ENCODE measurements at places on chromosomes 2 and 18.
A peak's percentile ranks its signal among the peaks of the same experiment; 100 is the strongest.

GRCh38 chr2:72031346-72032110, 116.1 kb downstream of the CYP26B1 start:
- DNase-seq: no peak

DNA sequence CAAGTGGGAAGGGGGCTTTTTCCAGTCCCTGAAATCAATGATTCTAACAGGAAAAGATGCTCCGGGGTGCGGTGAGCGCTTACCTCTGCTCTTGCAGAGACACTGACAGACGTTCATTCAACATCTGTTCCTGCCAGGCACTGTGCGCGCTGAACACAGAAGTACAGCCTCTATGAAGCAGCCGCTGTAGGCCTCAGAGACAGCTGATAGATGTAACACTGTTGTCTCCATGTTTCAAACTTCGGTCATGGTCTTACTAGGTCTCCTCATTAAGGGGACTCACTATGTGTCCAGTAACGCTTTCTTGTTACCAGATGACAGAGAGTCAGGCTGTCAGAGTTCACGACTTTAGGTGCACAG, 649 bp upstream of the CLIP4 start:
- DNase-seq: no peak

- DNase-seq: no peak
Measured at GRCh38 chr18:67108894-67109293, 407.6 kb downstream of the DSEL start.

GRCh38 chr2:165573534-165574461, 104.3 kb downstream of the CSRNP3 start:
- DNase-seq: no peak

DNA sequence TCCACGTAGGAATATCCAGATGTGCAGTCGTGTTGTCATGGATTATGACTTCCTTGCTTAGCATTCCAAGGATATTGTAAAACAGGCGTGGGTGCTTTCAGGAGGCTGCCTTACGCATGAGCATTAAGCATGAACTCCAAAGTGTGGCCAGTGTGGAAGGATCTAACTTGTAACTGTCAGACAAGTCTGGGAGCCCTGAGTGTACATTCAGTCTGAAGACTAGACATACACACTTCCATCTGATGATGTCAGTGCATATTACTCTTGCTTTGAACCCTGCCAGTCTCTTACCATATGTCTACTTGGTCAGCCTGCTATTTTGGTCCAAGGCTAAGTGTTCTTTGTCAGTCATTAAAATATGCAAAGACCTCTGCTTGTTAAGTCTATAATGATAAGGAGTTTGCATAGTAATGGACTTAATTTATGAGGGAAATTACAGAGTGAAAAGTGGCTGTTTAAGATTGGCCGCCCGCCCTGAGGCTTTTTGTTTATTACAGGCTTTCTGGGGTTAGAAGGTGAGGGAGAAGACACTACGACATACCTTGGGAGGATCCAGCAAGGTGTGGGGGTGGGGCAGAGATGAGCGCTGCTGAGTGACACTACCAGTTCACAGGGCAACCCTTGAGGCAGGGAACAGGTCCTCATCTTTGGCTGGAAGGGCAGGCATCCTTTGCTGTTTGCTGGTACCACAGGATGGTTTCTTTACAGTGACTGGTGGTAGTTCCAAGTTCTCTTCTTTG, 48.3 kb downstream of the CABLES1 start:
- no peak for DNase-seq

GRCh38 chr2:182496596-182496995, 69.8 kb upstream of the PDE1A start:
- DNase-seq: no peak

DNA sequence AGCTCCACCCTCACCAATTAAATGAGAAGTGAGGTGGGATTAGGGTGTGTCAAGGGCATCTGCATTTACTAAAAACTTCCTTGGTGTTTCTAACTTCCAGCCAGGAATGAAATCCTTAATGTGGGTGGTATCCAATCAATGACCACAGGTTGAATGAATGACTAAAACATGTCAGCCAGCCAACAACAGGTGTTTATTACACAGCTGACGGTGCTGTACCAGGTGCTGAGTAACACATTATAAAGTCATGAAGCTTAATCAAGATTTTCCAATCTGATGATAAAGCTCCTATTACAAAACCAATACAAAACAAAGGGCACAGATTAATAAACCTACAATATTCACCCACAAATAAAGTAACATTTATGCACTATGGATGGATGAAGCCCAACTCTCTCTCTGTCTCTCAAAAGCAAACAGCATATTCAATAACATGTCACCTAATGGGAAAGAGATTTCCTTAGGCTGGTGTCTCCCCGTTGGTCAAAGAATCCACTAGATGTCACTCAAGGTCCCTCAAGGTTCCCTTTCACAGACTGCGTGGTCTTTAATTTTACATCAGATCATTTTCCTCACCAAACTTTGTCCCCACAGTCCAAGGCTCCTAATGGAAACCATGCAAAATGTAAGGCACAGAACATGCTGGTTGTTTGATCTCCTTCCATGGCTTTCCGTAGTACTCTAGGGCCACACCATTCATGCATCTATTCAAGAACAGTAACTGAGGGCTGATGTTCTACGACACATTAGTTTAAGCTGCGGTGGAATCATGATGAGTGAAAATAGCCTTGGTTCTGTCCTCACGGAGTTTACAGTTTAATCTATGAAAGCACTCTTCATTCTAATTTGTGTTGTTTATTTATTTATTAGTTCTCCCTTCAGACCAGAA, 6.4 kb upstream of the PTPN4 start:
- peak; percentile 47 for DNase-seq

DNA sequence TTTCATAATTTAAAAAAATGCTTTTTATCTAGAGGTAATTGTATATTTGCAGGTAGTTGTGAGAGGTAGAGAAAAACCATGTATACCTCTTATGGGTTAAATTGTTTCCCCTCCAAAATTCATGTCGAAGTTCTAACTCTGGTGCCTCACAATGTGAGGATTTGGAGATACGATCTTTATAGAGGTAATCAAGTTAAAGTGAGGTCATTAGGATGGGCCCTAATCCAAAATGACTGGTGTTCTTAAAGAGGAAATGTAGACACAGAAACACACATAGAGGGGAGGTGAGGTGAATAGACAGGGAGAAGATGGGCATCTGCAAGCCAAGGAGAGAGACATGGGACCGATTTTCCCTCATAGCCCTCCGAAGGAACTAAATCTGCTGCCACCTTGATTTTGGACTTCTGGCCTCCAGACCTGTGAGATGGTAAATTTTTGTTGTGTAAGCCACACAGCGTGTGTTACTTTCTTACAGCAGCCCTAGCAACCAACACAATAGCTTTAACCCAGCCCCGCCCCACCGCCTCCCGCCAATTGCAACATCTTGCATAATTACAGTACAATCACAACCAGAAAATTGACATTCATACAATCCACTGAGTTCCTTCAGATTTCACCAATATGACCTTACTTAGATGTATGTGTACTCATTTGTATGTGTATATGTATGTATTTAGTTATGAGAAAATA, 208.9 kb downstream of the MIB1 start:
- DNase-seq: no peak

DNA sequence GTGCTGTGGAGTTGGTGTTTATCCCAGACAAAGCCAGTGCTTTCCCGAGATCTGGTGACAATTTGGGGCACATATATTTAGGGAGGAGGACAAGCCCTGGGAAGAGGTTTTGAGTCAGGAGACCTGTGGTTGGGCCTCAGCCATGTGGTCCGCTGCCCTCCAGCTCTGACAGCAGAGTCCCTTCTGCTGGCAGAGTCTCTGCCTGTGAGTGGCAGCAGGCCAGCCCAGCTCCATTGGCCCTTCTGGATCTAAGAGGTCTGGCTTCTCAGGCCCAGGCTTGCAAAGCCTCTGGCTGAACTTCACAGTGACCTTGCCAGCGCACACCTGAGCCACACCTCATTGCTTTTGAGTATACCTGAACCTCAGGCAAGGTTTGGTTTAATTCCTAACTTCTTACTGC, 115.3 kb downstream of the BCL2L11 start:
- no peak for DNase-seq

- DNase-seq: no peak
Measured at GRCh38 chr2:191846515-191847476, at the start of gene CAVIN2. TSS of gene CAVIN2 (minus strand) at chr2:191847088. CDS start at chr2:191846925, 163 bp downstream.

DNA sequence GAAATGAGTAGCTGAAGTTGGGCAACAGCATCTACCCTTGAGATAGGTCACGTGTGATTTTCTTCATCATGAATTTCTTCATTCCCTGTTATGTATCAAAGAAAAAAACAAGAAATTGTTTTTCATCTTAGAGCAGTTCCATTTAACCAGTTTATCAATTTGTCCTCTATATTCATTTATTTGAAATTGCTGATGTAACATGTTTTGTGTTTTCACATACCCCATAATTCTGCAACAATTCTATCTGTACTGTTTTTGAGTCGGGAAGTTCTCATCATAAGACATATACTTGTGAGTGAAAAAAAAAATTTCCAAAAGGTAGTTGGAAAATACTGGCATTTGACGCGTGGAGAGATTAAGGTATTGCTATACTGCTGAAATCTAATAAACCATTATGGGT, 422.6 kb upstream of the REG3G start:
- no peak for DNase-seq

GRCh38 chr2:161147856-161148255, 12.4 kb upstream of the TANK start:
- DNase-seq: no peak

GRCh38 chr2:97743913-97744312, 30.5 kb downstream of the ZAP70 start:
- no peak for DNase-seq

DNA sequence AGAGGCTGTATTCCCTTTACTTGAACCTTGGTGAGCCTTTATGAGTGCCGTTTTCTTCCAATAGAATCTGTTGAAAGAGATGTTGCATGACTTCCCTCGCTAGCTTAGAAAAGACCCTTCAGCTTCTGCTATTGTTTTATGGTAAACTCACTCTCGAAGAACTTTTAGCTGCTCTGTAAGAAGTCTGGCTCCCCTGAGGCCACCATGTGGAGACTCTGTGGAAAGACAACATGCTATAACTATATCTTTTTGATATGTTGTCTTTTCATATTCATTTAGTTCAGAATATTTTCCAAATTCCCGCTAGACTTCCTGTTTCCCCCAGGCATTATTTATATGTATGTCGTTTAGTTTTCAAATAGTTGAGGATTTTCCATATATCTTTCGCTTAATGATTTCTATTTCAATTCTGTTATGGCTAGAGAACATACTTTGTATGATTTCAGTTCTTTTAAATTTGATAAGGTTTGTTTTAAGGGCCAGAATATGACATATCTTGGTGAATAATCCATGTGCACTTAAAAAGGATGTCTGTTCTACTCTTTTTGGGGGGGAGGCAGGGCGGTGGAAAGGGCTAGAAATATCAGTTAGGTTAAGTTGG, 64.1 kb downstream of the PTPN4 start:
- DNase-seq: peak; percentile 36

DNA sequence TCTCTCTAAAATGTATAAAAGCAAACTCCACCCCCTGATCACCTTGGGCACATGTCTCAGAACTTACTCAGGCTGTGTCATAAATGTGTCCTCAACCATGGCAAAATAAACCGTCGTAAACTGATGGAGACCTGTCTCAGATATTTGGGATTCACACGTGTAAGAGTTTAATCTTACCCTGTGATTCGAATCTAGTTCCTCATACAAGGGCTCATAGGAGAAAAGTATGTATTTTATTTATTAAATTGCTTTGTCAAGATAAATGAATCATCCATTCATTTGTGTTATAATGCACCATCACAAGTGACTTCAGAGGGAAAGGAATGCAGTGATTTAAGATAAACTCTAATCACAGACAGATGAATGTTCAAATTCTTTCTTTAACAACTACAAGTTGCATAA, 712.5 kb upstream of the LRATD1 start:
- no peak for DNase-seq

GRCh38 chr2:218893349-218894150, 12.9 kb downstream of the WNT10A start:
- DNase-seq: no peak

GRCh38 chr2:149394864-149395263, 64.5 kb downstream of the LYPD6 start:
- DNase-seq: no peak

- no peak for DNase-seq
Measured at GRCh38 chr18:26181343-26181826, 44.9 kb upstream of the TAF4B start.

DNA sequence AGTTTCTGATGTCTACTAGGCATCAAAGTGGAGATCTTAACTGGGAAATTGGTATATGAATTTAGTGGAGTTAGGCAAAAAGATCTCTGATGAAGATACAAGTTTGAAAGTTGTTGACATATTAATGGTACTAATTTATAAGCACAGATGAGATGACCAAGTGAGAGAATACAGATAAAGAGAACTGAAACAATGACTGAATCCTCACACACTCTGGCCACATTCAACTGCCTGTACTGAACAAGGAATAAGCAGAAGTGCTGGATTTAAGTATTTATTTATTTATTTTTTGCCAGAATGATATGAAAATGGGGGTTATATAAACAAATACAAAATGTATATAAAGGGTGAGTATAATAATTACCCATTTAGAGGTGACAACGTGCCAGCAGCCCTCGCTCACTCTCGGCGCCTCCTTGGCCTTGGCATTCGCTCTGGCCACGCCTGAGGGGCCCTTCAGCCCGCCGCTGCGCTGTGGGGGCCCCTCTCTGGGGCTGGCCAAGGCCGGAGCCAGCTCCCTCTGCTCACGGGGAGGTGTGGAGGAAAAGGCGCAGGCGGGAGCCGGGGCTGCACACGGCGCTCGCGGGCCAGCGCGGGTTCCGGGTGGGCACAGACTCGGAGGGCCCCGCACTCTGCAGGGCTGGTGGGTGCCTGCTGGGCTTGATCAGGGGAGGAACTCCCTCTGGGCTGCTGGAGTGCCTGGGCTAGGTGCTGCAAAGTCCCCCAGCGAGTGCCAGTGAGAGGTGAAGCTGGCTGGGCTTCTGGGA, 1363.9 kb upstream of the CRIM1 start:
- no peak for DNase-seq

DNA sequence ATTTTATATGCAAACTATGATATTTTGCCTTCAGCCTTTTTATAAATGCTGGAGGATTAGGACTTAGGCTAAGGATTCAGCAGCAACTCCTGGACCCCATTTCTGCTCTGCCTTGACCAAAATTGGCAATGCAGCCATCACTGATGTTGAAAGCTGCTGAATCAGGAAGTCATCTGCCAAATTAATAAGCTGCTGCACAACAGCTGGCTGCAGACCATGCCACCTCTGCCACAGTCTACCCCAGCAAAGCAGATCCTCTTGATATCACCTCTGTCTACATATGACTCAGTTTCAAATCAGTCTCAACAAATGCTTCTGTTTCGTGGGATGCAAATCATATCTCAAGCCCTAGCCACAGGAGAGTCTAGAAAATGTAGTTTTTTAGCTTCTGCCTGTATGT, 7.1 kb upstream of the SOS1 start:
- peak; percentile 74 for DNase-seq

DNA sequence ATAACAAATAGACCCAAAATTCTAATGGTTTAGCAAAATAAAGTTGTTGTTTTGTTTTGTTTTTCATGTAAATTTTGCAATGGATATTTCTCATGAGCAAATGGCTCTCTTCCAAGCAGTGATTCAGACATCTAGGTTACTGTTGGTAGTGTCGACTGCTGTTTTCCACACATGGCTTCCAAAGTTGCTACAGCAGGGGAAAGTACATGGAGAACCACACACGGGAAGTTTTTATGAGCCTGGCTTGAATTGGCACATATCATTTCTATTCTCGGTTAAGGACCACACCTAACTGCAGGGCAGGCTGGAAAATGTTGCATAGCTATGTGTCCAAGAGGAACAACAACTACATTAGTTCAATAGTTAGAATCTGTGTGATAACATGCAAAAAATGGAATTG, 262.1 kb downstream of the GALNT13 start:
- DNase-seq: no peak

GRCh38 chr2:186726938-186727337, 33.1 kb downstream of the FAM171B start:
- no peak for DNase-seq

- DNase-seq: no peak
Measured at GRCh38 chr2:138831691-138832090, 51.5 kb upstream of the NXPH2 start.

Measured in CD4-positive, alpha-beta T cell treated with Interleukin-6 at 100 ng/mL for 8 hours (primary cell).